Activated CD8-positive, alpha-beta memory T cell treated with anti-CD3 and anti-CD28 coated beads for 4 hours (primary cell): ENCODE measurements at places on chromosomes 13 and 19.

- no peak for DNase-seq
Observed at GRCh38 chr13:71979616-71980015, 112.6 kb upstream of the DACH1 start.

- DNase-seq, result no peak
Observed at GRCh38 chr13:37923236-37923635, 53.7 kb upstream of the TRPC4 start.

DNA sequence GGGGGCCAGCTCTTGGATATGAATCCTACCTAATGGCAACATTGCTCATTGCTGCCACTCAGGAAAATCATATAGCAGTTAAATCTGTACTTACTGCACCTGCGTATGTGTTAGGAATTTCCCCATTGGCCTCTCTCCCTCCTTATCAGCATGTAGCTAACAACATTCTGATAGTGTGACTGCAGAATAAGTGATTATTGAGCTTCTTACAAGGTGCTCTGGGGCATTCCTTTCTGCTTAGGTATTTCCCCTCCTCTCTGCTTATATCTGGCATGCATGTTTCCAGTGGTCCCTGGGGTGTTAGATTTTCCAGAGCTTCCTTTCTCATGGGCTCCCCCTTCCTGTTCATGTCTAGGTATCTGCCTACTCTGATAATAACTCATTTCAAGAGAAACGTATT, 414.1 kb upstream of the SLITRK1 start:
- DNase-seq, result no peak

DNA sequence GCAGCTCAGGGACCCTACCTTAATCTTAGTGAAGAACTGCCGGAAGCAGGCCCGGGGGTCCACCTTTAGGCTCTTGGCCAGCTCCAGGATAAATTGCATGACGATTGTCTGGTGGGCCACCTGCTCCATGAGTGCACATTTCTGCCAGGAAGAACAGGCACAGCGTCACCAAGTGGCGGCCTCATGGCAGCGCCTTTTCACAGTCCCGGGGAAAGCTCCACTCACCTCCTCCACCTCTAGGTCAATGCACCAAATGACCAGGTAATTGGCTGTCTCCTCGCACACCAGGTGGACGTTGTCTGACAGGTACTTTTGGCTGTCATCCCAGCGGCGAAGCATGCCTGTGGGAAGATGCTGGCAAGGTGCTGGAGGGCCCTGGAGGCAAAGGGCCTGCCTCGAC, 8.3 kb downstream of the CDC37 start:
- no peak for DNase-seq

- no peak for DNase-seq
Observed at GRCh38 chr13:51590231-51590970, 6.1 kb downstream of the WDFY2 start.

DNA sequence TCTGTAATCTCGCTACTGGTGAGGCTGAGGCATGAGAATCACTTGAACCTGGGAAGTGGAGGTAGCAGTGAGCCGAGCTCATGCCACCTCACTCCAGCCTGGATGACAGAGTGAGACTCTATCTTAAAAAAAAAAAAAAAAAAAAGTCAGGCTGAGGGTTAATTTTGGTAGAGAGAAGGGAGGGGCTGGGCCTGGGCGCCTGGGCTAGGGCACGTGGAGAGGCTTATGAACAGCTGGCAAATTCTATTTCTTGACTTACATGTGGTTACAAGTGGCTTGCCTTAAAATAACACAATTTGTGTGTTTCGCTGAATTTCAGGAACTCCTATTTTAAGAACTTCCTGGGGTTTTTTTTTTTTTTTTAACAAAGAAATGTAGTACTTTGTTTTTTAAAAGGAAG, 47.6 kb upstream of the MAP3K10 start:
- no peak for DNase-seq

DNA sequence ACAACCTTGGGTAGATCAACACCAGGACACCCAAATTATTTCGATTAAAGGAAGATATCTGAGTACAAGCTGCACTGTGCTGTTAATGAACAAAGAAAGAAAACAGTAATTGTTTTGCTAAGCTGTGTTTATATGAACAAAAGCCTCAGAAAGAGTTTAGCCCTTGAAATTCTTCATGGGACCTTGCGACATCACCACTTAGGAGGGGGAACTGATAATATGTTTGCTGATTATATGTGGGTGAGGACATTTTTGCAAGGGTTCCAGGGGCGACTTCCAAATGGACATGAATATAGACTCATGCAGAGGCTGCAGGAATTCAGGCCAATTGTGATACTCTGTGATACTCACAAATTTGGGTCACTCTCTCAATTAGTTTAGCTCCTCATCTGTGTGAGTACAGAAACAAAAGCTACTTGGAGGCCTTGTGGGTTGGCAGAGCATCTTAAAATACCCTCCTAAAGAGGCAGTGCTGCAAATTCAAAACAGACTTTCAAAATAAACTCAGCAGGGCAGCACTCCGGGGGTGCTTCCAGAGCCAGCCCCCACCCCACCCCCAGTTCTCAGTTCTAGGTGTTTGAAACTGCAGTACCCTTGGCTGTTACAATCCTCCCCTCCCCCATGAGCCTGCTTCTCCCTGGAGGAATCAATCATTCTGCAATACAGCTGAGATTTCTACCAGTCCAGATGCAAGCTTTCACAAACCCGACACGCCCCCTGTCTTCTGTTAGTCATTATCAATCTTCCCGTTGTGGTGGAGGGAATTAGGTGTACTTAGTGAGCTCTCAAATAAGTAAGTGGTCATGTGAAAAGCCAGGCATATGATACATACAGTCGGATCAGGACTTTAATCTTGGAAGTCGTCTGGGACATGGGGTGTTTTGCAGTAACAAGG, 97.0 kb upstream of the MBNL2 start:
- DNase-seq, result no peak

- DNase-seq, result no peak
Observed at GRCh38 chr19:6743066-6743465, 3.6 kb downstream of the TRIP10 start.

DNA sequence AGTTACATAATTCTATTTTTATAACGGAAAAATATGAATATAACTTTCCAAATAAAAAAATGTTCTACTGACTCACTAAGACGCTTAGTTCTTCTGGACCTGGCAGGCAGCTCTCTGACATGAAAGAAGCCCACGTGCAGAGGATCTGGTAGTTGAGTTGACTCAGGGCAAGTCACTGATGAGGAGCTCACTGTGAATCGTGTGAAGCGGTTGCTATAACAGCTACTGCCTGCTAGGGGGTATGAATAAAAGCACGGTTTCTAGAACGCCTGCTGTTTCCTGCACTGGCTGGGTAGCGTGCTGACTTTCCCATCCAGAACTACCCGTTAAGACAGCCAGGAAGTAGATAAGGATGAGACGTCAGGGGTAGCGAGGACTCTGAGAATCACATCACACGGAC, 54.7 kb upstream of the WASF3 start:
- no peak for DNase-seq

DNA sequence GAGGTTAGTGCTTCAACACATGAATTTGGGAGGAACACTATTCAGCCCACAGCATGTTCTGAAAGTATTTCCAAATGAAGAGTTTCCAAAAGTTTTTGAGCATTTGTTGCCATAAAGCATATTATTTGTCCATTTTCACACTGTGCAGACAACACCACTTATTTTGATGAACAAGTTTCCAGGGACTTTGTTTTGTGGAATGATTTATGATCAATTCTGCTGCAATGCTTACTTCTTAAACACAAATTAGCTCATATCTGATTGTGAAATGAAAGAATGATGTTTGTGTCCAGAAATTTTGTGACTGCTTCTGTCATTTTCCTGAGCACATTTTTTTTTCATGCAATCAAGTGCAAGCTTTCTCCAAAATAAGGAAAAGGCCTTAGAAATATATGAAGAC, 205.3 kb downstream of the RAP2A start:
- no peak for DNase-seq

GRCh38 chr13:110517505-110518225, 43.9 kb downstream of the RAB20 start:
- no peak for DNase-seq

DNA sequence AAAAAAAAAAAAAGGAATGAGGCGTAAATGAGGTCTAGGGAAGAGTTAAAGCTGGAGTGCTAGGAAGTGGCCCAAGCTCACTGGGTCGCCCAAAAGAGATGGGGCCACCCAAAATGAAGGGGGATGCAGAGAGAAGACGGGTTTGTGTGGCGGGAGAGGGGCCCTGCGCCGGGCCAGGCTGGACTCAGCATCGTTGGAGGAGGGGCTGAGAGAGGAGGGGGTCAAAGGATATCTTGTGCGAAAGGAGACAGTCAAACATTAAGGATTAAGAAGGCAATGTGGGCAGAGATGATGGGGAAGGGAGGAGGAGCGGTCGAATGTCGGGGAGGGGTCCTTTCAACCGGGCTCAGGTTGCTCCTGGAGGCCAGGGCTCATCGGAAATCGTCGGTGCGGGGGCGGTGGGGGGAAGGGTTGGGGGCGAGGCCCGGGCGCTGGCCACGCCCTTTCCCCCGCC, 825 bp upstream of the CARM1 start:
- no peak for DNase-seq

GRCh38 chr13:73698859-73699258, 435.3 kb downstream of the KLF12 start:
- no peak for DNase-seq

DNA sequence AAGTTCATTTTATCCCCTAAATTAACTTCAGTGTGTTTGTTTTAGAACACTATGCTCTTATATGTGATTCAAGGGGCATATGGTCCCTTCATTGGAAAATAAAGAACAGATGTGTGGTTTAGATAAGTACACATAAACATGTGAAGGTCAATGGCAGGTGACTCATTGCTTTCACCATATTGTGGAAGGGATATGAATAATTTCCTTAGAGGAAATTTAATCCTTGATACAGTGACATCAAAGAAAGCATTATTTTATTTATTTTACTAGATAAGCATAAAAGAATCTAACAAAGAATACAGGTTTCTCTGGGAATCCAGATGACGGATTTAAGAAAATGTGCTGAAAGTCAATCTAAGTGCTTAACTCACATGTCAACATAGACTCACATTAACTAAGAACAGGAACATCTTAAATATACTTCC, 373.5 kb downstream of the KCTD12 start:
- no peak for DNase-seq

DNA sequence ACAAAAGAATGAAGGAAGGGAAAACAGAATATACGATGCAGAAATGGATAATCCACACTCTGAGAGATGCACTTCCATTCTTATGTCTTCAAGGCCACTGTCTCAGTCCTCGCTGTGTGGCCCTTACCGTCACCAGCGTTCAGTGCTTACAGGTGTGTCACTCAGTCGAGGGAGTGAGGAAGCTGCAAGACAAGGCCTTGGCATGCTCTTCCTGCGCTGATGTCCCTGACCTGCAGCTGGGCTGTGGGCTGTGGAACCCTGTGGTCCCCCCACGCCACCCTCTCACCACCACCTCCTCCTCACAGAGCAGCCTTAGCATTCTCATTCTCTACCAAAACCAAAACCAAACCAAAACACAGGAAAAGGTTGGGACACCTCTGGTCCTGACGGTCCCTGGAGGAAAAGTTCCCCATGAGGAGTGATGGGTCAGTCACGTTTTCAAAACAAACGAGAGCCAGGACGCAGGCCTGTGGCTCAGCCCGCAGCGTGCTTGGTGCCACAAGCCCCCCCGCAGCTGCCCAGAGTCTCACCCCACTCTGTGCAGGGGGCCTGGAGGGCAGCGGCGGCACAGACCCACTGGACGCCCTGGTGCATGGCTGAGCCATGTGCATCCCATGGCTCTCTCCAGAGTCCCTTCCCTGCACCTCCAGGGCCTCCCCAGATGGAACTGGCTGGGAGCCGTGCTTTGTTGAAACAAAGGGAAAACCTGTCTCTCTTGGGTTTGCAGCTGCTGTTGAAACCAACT, 48.2 kb upstream of the GPR183 start:
- DNase-seq, result no peak

- no peak for DNase-seq
Observed at GRCh38 chr13:111566567-111566966, 246.1 kb downstream of the TEX29 start.

DNA sequence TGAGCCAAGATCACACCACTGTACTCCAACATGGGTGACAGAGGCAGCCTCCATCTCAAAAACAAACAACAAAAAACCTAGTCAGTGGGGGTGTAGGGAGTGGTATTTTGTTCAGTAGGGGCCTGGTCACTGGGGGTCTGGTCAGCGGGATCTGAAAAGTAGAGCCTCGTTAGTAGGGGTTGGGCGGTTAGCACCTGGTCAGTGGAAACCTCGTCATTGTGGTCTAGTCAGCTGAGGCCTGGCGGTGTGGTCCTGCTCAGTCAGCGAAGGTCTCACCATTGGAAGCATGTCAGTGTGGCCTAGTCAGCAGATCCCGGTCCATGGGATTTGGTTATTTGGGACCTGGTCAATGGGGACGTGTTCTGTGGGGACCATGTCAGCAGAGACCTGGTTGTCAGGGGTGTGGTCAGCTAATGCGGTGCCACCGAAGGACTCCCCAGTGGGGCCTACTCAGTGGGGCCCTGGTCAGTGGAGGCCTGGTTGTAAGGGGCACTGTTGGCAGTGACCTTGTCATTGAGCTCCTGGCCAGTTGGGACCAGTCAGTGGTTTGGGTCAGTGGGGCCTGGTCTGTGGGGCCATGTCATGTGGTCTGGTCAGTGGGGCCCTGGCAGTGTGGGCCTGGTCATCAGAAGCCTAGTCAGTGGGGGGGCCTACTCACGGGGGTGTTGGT, 63.0 kb upstream of the TPM4 start:
- DNase-seq, result no peak

GRCh38 chr19:6213696-6214641, 65.8 kb downstream of the MLLT1 start:
- no peak for DNase-seq

- DNase-seq, result no peak
Observed at GRCh38 chr13:37074703-37075102, 15.2 kb upstream of the SUPT20H start.

GRCh38 chr19:16315825-16316505, 8.7 kb upstream of the KLF2 start:
- no peak for DNase-seq

DNA sequence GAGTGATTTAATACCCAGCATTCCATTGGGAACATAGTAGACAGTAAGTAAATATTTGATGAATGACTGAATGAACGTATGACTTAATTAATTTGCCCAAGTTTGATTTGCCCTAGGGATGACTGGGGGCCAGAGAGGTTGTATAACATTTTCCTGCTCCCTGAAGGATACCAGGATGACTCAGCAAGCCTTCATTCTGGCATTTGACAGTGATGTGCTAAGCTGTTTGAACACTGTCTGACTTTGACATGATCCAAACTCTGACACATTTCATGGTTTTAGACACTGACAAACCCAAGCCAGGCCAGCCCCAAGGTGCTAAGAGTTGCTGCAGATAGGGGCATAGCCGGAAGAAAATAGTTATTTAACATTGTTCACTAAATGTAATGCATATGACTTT, 53.4 kb upstream of the KLF12 start:
- no peak for DNase-seq

DNA sequence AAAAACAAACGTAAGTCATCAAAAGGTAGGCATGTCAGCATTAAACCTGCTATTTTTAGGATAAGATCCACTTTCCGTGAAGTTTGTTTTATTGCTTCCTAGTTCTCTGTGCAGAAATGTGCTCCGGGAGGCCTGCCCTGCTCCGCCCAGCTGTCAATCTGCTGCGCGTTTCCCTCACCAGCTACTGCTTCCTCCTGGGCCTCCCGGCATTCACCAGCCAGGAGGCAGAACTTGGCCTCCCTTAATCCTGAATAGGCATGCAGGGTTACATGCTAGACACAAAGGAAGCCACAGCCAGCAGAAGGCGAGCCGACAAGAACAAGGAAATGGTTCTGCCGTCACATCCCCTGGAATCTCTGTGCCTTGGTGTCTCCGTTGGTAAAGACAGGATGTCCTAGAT, 386.2 kb downstream of the IRS2 start:
- DNase-seq, result no peak

- no peak for DNase-seq
Observed at GRCh38 chr13:113457510-113457909, 4.2 kb upstream of the ADPRHL1 start.

GRCh38 chr13:72113076-72113475, 246.1 kb upstream of the DACH1 start:
- no peak for DNase-seq
